SW480 (cell line): ENCODE measurements at places on chromosomes 1 and 21.

DNA sequence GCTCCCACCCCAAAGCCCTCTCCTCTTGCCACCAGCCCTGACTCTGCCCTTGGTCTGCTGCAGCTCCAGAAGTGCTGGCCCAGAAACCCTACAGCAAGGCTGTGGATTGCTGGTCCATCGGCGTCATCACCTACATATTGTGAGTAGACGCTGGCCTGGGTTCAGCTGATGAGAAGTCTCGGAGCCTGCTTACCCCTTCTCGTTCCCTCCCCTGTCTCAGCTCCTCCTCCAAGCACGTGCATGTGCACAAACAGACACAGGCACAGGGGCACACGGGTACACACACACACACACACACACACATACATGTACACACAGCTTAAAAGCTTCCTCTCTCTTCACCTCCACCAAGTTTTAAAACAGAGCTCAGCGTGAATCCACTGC lies 24.3 kb downstream of the CAMK1G start:
- no peak for DNase-seq

- no peak for DNase-seq
Observed at GRCh38 chr1:175364424-175365076, 172.0 kb upstream of the KIAA0040 start.

- no peak for DNase-seq
Observed at GRCh38 chr21:44583089-44583799, 2.8 kb upstream of the KRTAP10-5 start.

DNA sequence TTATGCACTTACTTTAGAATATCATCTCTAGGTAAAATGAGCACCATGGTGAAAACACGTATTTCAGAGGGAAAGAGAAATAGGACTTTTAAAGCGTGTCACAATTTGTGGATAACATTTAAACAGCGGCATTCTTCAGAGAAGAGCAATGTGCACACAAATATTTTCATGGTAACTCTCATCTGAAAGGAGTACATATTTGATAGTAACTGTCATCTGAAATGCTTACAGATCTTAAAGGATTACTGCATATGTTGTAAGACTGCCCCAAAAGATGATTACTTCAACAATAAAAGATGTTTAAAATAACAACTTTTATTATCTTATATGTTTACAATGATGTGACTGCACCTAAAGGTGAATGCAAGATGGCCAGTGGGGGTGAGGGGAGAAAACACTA lies 408.8 kb downstream of the PLA2G4A start:
- DNase-seq: no peak
